ENCODE measurements at places on chromosomes 3 and 15. TPM values are rescaled to one million over a fixed set of nuclear protein-coding genes. Genes with fewer than 3 reads are reported as not detected.

The NUP210 gene
- 11.4 TPM for total RNA-seq

The SERPINI2 gene
- total RNA-seq = not detected

The ATOSA gene
- total RNA-seq = 6.1 TPM

The RAB8B gene
- total RNA-seq = 29.1 TPM

The SPINK8 gene
- not detected for total RNA-seq

The SEMA5B gene
- 7.6 TPM for total RNA-seq

The NLGN1 gene
- total RNA-seq = 0.39 TPM

The OR5H14 gene
- total RNA-seq = not detected

The SAXO2 gene
- 1.9 TPM for total RNA-seq

The PLA2G4D gene
- total RNA-seq = not detected

The AGTR1 gene
- total RNA-seq = not detected

The TLR9 gene
- total RNA-seq = not detected

The TGM5 gene
- not detected for total RNA-seq

The CMC1 gene
- 25.1 TPM for total RNA-seq

The SLC49A4 gene
- total RNA-seq = 14.1 TPM

The TERC gene
- 5.8 TPM for total RNA-seq

The C3orf49 gene
- total RNA-seq = not detected

The ALDH1A3 gene
- 0.19 TPM for total RNA-seq

The SPPL2A gene
- total RNA-seq = 91.6 TPM

The SLC2A2 gene
- total RNA-seq = not detected

The SLC15A2 gene
- total RNA-seq = 33.3 TPM

The PRSS50 gene
- not detected for total RNA-seq

The ALS2CL gene
- 0.20 TPM for total RNA-seq

The ROBO2 gene
- total RNA-seq = 17.5 TPM

The ABHD10 gene
- total RNA-seq = 39.7 TPM

The DPPA2 gene
- total RNA-seq = not detected
